CD4-positive, alpha-beta memory T cell (primary cell): ENCODE measurements at places on chromosomes 1 and 21. TPM values are rescaled to one million over a fixed set of nuclear protein-coding genes. Genes with fewer than 3 reads are reported as not detected.

GRCh38 chr1:50861772-50862171 lies 98.3 kb downstream of the FAF1 start:
- H3K4me3 ChIP-seq: no peak overlapping the region
- no peaks in the 10 kb centered on the region for H3K27me3 ChIP-seq
- DNase-seq: no peak
- no peaks in the 10 kb centered on the region for H3K4me1 ChIP-seq
- H3K36me3 ChIP-seq: no peaks in the 10 kb centered on the region
- no peak overlapping the region for H3K27ac ChIP-seq

- H3K4me1 ChIP-seq: peaks cover 9% of the 10 kb centered on the region
- H3K27ac ChIP-seq: no peak overlapping the region
- DNase-seq: peak; percentile 47
Observed at GRCh38 chr1:13813398-13814012, 113.5 kb downstream of the PRDM2 start.

- no peak for DNase-seq
- H3K4me3 ChIP-seq: no peak overlapping the region
- H3K36me3 ChIP-seq: no peaks in the 10 kb centered on the region
- H3K4me1 ChIP-seq: no peaks in the 10 kb centered on the region
- H3K27me3 ChIP-seq: no peaks in the 10 kb centered on the region
Observed at GRCh38 chr21:15495965-15496364, 233.8 kb upstream of the USP25 start.

Gene TDRD10
- polyA plus RNA-seq: not detected

DNA sequence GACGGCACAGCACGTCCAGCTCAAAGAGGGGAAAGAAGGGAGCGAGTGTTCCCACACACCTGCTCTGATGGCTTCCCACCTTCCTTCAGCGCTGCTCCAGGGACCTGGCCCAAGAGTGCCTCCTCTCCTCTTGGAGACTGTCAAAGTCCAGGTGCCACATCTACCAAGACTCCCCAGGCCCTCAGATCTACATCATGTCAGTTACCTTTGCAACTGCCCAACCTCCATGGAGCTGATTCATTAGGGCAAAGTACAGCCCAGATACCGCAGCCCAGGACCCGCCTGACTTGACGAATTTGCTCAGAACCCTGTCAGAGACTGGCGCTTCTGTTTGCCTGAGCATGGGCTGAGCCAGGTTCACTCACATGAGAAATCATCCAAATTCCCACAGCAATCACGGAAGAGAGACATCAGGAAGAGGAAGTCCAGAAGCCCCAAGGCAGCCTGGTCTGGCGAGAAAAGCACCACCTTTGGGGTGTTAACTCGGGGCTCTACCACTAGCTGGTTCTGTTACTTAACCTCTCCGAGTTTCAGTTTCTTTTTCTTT lies at the start of gene SEC16B:
TSS of gene SEC16B (minus strand) at position 234 of the 547 bp plus-strand sequence. CDS start 2,077 bp downstream, outside the sequence.
- DNase-seq: no peak
- H3K36me3 ChIP-seq: no peaks in the 10 kb centered on the region
- no peak within 1 kb of the TSS for H3K27ac ChIP-seq
- H3K4me3 ChIP-seq: no peak within 1 kb of the TSS

Gene TMEM269
- not detected for polyA plus RNA-seq

GRCh38 chr1:41455479-41456332 lies 28.8 kb downstream of the EDN2 start:
- H3K4me3 ChIP-seq: no peak overlapping the region
- no peak overlapping the region for H3K27ac ChIP-seq
- no peaks in the 10 kb centered on the region for H3K4me1 ChIP-seq
- DNase-seq: no peak
- no peaks in the 10 kb centered on the region for H3K36me3 ChIP-seq
- H3K27me3 ChIP-seq: no peaks in the 10 kb centered on the region

Gene CTXND2
- not detected for polyA plus RNA-seq

Gene LPAR3
- polyA plus RNA-seq: 2.5 TPM
